Left ventricle myocardium superior (tissue), 1 donor: ENCODE measurements at places on chromosomes 13 and 19. TPM values are rescaled to one million over a fixed set of nuclear protein-coding genes. Genes with fewer than 3 reads are reported as not detected.
A peak's percentile ranks its signal among the peaks of the same experiment; 100 is the strongest.

GRCh38 chr13:108987517-108987916 is 358.1 kb downstream of the MYO16 start:
- no peak for DNase-seq

FAM32A gene
- total RNA-seq = 38.8 TPM

LDLR gene
- 8.2 TPM for total RNA-seq

- DNase-seq = no peak
Measured at GRCh38 chr19:32861596-32861995, 8.0 kb downstream of the SLC7A9 start.

DNA sequence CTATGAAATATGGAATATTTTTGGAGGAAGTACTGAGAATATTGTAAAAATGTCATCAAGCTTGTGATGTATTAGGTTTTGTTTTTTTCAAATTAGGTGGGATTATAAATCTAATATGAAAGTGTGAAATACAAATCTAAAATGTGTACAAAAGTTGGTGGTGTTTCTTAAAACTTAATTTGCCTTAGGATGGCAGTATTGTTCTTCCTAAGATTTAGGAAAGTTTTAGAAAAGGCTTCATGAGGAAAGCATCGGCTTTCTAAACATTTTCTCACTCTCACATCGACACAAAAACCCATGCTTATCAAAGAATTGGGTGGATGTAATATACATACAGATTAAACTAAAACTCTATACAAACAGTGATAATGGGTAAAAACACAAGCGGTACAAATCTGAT is 972.0 kb upstream of the PCDH20 start:
- DNase-seq = no peak

DNA sequence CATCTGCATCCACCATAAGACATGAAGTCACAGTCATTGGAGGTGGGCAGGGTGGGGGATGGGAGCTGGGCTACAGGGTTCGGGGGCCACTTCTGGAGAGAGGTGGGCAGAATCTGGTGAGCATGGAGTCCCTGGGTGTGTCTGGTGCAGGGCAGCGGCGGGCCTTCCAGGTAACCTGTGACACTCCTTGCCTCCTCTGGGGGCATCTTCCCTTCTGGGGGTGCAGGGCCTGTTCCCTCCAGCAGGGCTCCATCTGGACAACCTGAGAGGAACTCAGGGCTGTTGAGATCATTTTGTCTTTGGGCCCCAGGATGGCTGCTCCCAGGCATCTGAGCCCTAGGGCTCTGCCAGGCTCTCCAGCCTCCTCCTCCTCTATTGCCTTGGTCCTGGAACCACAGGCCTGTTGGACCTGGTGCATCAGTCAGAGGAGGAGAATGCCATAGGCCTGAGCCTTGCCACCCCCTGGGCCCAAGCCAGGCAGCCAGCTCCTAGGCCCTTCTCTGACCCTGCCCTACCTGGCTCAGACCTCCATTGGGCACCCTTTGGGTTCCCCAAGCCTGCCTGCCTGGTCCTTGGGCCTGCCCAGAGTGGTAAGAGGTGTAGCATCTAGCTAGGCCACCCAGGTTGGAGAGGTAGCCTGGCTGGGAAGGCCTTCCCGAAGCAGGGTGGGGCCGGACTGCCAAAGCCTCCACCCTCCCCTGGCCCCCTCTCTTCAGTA is 13.4 kb downstream of the LYL1 start:
- no peak for DNase-seq

DNA sequence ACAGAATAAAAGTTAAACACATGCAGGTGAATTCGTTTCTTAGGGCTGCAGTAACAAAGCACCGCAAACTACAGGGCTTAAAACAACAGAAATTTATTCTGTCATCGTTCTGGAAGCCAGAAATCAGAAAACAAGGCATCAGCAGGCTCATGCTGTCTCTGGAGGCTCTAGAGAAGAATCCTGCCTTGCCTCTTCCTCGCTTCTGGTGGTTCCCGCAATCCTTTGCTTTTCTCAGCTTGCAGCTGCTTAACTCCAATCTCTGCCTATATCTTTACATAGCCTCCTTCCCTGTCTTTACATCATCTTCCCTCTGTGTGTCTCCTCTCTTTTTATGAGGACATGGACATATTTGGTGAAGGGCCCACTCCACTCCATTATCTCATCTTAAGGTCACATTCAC is 6.2 kb upstream of the NBEA start:
- DNase-seq = no peak

DNA sequence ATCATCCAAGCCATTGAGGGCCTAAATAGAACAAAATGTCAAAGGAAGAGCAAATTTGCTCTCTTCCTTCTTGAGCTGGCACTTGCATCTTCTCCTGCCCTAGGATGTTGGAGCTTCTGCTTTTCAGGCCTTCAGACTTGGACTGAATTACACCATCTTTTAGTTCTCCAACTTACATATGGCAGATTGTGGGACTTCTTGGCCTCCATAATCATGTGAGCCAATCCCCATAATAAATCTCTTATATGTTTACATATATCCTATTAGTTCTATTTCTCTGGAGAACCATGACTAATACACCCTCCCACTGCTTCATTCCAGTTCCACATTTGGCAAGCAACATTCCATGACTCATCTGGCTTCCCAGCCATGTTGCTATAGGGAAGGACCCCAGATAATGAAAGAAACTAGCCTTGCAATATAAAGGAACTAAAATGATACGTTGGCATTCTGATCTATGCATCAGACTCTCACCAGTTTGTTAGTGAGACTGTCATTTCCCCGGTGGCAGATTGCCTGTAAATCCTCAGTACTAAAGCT is 11.0 kb upstream of the ACOD1 start:
- DNase-seq = no peak

TSKS gene
- total RNA-seq = 0.72 TPM

TNNI3 gene
- 5,071 TPM for total RNA-seq

SYNGR4 gene
- total RNA-seq = not detected

RAB3D gene
- 8.1 TPM for total RNA-seq

- DNase-seq = no peak
Measured at GRCh38 chr19:42424345-42424707, 2.9 kb downstream of the LIPE start.

GRCh38 chr19:861756-862580 is 2.5 kb downstream of the CFD start:
- DNase-seq = peak; percentile 60

LILRA1 gene
- total RNA-seq = 0.50 TPM

- no peak for DNase-seq
Measured at GRCh38 chr13:95441326-95441725, 111.2 kb upstream of the CLDN10 start.

GRCh38 chr13:106145997-106146864 is 389.2 kb downstream of the EFNB2 start:
- DNase-seq = no peak

TMPRSS9 gene
- total RNA-seq = not detected

GRCh38 chr19:39341129-39341718 is 997 bp upstream of the SAMD4B start:
- DNase-seq = peak; percentile 38

DNA sequence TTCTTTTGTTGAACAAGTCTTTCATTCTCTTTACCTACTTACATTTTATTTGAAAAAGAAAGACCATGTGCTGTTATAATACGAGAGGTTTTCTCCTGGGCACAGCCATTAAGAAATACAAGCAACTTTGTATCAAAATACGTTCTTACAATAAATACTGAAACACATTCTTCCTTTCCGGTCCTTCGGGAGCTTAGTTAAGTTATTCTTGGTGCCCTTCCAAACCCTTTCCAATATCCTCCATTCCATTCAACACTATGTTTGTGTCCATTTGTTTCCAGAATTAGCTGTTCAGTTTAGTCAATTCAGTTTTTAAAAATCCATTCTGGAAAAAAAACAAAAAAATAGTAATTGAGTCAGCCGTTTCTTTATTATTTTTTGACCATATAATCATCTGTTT is 746.8 kb upstream of the SLC10A2 start:
- DNase-seq = no peak

GRCh38 chr13:30730526-30730925 is 4.8 kb upstream of the ALOX5AP start:
- DNase-seq = no peak

ZIC2 gene
- not detected for total RNA-seq

GRCh38 chr19:27748551-27749152 is 1464.3 kb downstream of the UQCRFS1 start:
- DNase-seq = no peak

ZNF714 gene
- total RNA-seq = 2.6 TPM

- no peak for DNase-seq
Measured at GRCh38 chr19:5588906-5589676, 21.3 kb upstream of the TINCR start.

GRCh38 chr19:40360020-40360707 is 11.7 kb downstream of the PLD3 start:
- no peak for DNase-seq

CYP4F3 gene
- total RNA-seq = 0.79 TPM

DNA sequence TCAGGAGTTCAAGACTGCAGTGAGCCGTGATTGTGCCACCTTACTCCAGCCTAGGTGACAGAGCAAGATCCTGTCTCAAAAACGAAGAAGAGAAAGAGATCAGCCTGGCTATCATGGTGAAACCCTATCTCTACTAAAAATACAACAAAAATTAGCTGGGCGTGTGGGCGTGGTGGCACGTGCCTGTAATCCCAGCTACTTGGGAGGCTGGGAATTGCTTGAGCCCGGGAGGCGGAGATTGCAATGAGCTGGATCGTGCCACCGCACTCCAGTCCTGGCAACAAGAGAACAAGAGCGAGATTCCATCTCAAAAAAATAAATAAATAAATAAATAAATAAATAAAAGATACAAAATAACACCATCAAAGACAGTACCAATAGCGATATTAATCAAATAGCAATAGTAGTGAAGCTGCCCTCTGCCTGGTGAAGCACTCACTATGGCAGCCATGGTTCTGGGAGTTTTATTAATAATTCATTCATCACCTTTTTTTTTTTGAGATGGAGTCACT is 53.9 kb downstream of the NFIC start:
- DNase-seq = no peak

PROSER3 gene
- total RNA-seq = 5.2 TPM

- no peak for DNase-seq
Measured at GRCh38 chr19:32779082-32779481, 59.5 kb downstream of the TDRD12 start.

DNA sequence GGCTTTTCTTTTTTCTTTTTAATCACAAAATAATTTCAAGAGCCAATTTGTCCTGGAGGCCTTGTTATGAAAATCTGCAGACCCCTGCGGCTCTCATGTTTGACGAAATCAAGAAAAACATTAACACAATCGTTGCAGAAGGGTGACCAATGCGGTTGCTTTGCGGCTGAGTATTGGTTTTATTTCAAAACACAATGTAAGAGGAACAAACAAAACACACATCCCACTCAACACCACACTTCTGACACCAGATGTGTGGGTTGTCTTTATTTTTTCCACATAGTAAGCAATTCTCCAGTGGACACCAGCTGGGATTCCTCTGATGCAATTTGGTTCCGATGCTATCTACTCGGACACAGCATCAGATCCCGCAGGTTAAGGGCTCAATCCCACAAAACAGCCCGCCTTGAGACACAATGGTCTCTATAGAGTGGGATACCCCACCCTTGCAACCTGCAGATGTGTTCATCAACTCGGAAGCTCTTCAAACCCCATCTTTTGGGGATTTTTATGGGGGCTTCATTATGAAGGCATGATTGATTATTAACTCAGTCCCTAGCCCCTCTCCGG is 21.9 kb upstream of the CCDC124 start:
- no peak for DNase-seq

GRCh38 chr13:61417086-61417570 is 1.5 kb upstream of the PCDH20 start:
- no peak for DNase-seq

RASAL3 gene
- total RNA-seq = 2.0 TPM

GRCh38 chr13:97107815-97108529 is 113.7 kb upstream of the OXGR1 start:
- no peak for DNase-seq

GRCh38 chr19:50797429-50797780 is 7.2 kb downstream of the ACP4 start:
- DNase-seq = no peak
